ENCODE measurements at places on chromosomes 1 and 21.
A peak's percentile ranks its signal among the peaks of the same experiment; 100 is the strongest.

GRCh38 chr1:112285746-112286145, 110.3 kb upstream of the CTTNBP2NL start:
- DNase-seq, result no peak

- no peak for DNase-seq
Measured at GRCh38 chr1:41696381-41696780, 211.9 kb upstream of the EDN2 start.

DNA sequence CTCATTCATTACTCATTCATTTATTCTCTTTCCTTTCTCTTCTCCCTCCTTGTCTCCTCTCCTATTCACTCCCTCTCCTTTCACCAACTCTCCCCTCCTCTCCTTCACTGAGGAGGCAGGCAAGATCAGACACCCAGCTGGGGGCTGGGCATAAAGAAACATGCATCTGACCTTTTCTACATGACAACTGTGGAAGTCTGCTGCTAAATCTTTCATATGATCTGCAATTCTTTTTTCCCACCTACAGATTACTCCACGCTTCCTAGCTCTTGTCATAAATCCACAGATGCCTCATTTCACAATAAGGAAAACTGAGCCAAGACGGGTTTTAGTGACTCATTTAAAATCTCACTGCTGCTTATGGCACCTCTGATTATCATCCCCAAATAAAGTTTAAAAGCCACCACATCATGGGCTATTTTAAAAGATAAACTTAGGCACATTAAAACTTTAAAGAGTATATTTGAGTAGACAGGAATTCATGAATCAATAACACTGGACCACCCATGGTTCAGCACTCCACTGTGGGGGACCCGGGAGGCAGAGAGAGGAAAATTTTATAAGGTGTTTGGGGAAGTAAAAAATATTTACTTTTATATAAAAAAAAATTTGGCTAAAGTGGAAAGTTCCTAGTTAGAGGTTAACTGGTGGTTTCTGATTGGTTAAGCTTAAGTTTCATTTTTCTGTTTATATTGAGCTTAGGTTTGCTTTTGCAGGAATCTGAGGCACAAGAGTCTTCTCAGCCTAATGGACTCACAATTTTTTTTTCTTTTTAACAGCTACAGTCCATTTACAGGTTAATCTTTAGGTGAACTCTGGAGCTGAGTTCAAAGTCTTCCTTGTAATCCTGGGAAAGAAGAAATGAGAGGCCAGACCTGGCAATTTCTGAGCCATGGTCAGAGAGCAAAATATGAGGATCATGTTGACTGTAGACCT, 55.8 kb upstream of the DNAH14 start:
- no peak for DNase-seq

GRCh38 chr1:1748686-1749321, 24.6 kb upstream of the CDK11A start:
- no peak for DNase-seq

DNA sequence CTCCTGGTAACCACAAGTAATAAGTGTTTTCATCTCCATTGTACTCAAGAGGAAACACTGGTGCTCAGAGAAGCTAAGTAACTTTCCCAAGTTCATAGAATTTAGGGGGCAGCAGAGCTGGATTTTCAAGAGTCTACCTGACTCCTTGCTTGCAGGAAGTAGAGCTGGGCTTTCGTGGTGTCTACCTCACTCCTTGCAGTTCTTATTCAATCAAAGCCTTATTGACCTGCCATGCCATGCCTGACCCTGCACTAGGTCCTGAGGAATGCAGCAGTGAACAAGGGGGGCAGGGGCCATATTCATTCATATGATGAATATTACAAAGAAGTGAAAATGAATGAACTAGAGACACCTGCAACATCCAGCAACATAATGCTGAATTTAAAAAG, 93.3 kb downstream of the GLIS1 start:
- no peak for DNase-seq

DNA sequence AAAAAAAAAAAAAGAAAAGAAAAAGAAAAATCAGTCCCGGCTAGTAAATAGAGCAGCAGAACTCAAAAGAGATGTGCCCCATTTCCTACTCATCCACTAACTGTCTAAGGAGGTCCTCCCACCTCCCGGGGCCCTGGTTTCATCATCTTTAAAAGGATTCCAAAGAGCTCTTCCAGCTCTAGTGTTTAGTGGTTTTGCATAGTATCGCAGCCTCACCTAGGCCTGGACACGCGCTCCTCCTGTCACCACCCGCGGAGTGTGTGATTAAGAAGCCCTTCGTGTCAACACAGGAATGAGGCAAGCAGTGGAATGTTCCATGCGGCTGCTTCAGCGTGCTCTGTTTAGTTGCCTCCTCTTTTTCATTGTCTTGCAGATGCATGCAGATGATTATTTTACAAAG, 49.0 kb downstream of the LBR start:
- DNase-seq, result no peak

- DNase-seq, result no peak
Measured at GRCh38 chr1:116488071-116488470, 82.8 kb downstream of the CD58 start.

- no peak for DNase-seq
Measured at GRCh38 chr1:241172486-241172885, 184.5 kb downstream of the RGS7 start.

- DNase-seq, result no peak
Measured at GRCh38 chr21:16187603-16188301, 458.0 kb downstream of the USP25 start.

DNA sequence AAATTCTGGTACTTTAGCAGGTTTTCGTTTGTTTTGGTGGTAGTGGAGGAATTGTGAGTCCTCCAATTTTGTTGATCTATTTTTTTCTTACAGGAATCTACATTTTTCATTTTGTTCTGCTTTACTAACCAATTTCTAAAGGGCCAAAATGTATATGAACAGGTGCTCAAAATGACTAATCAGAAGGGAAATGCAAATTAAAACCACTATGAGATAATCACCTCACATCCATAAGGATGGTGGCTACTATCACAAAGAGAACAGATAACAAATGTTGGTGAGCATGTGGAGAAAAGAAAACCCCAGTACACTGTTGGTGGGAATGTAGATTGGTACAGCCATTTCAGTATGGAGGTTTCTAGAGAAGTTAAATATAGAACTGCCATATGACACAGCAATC, 134.2 kb downstream of the LMO4 start:
- DNase-seq, result no peak

- peak; percentile 28 for DNase-seq
Measured at GRCh38 chr1:87644579-87645190, 316.0 kb downstream of the LMO4 start.

DNA sequence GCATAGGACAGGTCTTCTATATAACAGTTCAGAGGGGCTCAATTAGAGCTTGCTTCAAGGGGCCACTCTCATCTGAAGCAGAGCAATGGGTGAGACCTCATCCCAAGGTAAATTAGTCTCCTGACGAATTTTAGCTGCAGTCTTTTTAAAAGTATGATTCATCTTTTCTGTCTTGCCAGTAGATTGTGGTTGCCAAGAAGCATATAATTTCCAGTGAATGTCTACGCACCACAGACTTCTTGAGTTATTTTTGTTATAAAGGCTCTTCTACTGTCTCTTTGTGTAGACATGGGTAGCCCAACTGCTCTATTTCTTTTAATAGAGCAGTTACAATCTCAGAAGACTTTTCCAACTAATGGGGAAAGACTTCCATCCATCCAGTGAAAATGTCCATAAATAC, 108.9 kb upstream of the FMN2 start:
- DNase-seq, result no peak

DNA sequence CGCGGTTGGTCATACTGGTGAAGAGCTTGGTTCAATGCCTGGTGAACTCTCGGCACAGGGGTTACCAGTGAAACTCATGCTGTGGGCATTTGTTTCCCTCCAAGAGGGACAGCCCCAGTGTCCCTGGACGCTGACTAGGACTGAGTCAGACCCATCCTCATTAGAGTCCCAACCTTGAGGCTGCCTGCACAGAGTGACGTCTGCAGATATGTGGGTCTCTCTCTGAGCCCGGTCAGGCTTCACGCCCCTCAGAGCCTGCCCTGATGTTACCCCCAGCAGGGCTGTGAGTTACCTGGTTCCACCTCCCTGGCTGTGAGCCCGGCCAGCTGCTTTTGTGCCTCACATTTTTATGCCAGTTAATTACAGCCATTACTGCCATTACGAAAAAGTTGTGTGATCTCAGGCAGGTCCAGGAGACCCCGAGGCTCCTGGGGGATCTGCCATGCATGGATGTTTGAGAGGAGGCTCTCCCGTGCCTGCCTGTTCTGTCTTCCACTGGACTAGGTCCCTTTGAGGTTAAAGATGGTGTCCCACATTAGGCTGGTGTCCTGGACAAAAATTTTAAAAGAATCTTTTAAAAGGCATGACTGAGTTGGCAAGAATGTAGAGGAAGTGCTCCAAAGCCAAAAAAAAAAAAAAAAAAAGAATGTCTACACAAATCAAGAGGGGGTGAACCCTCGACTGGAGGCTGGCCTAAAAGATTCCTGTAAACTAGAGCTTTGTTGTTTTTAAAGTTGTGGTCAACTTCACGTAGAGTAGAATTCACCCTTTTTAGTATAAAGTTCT, 36.6 kb upstream of the PADI1 start:
- DNase-seq, result no peak

DNA sequence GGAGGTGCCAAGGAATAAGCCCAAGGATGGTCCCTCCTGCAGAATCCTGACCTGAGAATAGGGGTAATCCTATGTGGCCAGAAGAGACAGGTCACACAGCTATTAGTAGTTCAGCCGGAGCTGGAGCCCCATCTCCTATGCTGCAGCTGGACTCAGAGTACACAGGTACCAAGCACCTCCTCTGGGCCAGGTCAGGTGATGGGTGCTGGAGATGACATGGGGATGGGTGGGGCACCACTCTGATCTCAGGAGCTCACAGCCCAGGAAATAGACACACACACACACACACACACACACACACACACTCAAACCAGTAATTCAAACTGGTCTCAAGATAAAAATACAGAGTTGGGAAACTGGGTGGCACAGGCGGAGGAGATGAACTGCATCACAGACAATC, 54.2 kb upstream of the SSBP3 start:
- no peak for DNase-seq

GRCh38 chr1:4796161-4797015, 142.0 kb downstream of the AJAP1 start:
- no peak for DNase-seq

DNA sequence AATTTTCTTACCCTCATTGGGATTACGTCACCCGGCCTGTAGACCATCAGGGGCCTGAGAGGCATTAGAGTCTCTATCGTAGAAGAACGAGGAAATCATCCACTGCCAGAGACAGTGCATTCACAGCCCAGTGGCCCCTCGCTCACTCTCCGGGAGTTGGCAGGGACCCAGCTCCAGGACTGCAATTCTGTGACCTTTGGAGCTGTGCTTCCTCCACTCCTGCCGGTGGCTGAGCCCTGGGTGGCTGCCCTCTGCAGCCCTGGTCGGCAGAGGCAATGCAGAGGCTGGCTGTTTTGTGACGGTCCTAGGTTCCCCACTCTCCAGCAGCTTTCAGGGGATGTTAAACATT, 12.7 kb downstream of the SLC37A1 start:
- no peak for DNase-seq

- DNase-seq, result no peak
Measured at GRCh38 chr1:222794656-222795474, 20.0 kb upstream of the DISP1 start.

- DNase-seq, result no peak
Measured at GRCh38 chr1:111958851-111959250, 30.6 kb downstream of the KCND3 start.

DNA sequence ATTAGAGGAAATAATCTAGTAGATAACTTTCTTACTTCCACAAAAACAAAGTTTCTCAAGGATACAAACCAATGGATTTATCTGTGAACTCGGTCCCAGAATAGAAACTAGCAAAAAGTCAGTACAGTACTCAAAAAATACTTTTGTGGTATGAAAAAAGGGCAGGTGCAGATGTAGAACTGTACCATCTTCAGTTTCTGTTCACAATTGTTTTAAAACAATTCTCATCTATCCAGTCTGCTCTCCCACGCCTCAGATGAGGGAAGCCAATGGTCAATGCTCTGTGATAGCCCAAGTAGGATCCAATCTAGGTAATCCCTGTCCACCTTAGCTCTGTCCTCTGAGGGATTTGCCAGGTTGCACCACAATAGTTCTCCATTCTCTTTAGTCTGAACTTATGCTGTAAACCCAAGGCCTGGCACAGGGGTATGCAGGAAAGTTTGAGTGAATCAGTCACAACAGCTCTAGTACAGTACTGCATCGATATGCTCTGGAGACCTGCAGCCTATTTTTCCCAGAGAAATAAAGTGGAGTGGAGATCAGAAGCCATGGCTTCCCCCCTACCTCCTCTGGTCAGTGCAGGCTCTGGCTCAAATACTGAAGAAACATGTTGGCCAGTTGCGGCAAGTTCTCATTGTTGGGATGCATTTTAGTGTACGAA, 1.4 kb downstream of the KTI12 start:
- DNase-seq, result no peak

DNA sequence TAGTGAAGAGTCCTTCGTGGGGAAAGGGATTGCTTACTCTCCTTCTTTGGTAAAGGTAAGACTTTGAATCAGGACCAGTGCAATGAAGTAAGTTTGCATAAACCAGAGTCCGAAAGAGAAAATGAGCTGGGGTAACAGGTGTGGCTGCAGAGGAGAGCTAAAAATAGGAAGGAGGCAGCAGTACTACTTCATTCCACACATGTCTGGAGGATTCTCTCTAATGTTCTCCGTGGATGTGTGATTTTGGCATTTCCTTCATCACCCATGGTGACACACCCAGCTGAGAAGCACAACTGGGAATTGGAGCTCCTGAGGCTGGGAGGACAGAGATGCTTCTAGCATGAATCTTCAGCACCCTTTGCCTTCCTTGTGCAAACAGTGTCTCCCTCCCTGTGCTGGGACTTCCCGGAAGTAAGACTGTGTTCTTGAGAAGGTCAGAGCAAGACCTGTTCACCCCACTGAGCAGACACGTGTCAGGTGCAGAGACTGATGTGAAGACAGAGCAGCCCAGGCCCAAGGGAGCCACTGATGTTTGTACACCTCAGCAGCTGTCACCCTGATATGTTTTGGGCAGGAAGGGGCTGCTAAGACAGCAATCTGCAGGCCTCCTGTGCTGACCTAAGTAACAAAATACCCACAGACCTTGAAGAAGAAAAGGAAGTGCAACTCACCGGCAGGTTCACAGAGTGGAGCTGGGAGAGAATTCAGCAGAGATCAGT, 13.3 kb downstream of the FCRL1 start:
- no peak for DNase-seq

- no peak for DNase-seq
Measured at GRCh38 chr1:36502616-36503015, 19.9 kb upstream of the CSF3R start.

GRCh38 chr1:30447080-30447479, 276.3 kb downstream of the MATN1 start:
- DNase-seq, result no peak

DNA sequence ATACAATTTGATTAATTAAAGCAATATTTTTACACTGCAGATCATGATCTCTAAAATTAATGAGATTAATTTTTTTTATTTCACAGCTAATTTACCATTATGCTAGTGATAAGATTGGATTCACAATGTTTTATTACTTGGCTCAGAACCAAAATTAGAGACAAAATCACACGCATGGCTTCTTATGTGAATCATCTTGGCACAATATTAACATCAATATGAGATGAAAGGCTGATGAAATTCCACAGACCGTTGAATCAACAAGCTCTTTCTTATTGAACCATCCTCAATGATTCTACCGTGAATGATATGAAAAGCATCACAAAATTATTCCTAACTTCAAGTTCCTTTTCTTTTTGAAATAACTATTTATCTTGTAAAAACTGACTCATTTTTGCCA, 544.9 kb downstream of the KCNT2 start:
- no peak for DNase-seq

GRCh38 chr1:178916448-178917174, 45.7 kb upstream of the ANGPTL1 start:
- DNase-seq, result no peak

Data from putamen (tissue), 1 donor.